Memory B cell (primary cell): ENCODE measurements at places on chromosomes 7 and 10.

- no peak for DNase-seq
Observed at GRCh38 chr7:123131556-123131955, 68.2 kb downstream of the SLC13A1 start.

- DNase-seq: no peak
Observed at GRCh38 chr10:63071145-63071544, 62.0 kb upstream of the NRBF2 start.

DNA sequence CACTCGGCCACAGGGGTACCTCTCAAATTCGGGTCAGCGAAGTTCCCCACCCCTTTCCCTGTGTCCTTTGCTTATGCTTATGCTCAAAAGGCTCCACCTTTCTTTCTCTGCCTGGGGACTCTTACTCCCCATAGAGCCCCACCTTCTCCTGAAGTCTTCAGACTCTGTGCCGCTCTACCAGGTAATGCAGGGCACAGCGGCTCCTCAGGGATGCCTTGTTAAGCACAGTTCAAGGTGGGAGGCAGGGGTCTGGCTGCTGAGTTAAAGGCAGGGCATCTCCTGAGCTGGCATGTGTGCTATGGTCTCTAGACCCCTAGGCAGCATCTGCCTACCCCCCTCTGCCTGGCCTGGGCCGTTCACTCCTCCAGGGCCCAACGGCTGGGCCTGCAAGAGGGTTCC lies 3.0 kb upstream of the CXCL12 start:
- DNase-seq: no peak

GRCh38 chr10:109103278-109103677 lies 820.0 kb downstream of the XPNPEP1 start:
- DNase-seq: no peak

DNA sequence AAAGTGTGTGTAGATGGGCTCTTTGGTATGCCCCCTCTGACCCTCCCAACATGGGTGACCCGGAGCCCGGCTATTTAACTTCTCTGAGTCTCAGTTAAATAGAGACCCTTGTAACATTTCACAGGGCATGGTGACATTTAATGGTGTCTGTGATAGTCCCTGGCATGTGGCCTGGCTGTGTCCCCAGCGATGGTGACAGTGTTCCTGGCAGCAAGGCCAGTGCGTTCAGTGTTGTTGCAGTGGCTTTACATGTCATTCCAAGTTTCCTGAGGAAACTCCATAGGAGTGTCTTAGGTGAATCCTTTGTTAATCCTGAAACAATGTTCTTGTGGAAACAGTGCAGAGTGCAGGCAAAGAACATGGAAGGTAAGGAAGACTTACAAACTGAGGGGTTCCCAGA lies 137.0 kb downstream of the RAMP3 start:
- no peak for DNase-seq

- no peak for DNase-seq
Observed at GRCh38 chr7:21356616-21357015, 71.3 kb upstream of the SP4 start.

GRCh38 chr10:34889004-34889869 lies 74.1 kb upstream of the PARD3 start:
- DNase-seq: no peak

DNA sequence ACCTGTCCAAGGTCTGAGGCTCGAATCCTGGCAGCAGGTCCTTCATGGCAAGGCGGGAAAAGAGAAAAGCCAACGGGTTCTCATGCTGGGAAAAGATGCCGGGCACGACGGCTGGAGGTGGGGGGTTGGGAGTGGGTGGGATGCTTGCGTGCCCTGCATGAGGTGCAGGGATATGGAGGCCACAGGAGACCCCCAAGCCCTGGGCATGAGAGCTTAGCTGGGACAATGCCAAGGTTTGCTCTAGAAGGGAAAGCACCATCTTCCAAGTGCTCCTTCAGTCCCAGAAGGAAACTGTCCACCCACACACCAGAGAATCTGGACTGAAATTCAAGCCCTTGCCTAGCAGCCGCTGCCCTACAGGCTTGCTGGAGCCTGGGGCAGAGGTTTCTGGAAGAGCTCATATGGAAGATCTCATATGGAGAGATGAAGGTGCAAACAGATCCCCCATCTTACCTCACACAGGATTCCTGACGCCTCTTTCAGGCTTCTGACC lies 64.3 kb downstream of the ZRANB1 start:
- DNase-seq: no peak

GRCh38 chr7:111730476-111731300 lies 168.4 kb upstream of the IMMP2L start:
- DNase-seq: no peak

DNA sequence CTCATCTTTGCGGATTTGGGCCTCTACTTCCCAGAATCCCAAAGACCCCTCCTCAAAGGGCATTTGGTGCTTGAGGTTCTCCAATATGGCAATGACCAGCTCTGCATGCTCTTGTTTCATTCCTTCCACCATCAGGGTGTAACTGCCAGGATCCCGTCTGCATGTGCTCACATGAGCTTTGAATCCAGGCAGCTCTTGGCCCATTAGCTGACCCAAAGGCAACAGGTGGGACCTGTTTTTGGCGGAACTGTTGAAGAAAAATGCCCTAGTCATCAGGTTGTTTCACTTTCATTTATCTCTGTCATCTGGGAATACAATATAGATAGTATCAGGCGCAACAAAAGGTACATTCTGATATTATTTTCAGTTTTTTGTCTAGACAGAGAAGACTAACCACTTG lies 159.1 kb upstream of the TCF7L2 start:
- DNase-seq: no peak

DNA sequence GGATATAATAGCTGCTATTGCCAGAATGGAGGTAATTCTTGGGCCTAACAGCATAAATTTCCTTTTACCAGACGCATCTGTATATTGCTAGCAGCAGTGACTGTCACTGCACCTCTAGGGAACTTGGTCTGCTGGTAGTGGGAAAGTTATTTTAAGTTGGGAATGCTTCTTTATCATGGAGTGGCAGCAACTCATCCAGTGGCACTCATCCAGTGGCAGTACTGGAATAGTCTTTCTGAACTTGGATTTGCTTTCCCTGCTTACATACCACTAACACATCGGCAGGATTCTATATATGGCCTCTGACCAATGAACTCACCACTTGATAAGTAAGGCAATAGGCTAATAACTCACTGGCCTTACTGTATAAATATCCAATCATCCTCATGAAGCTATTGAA lies 22.0 kb upstream of the ICA1 start:
- no peak for DNase-seq

- no peak for DNase-seq
Observed at GRCh38 chr10:7547829-7548228, 118.9 kb downstream of the ITIH5 start.

DNA sequence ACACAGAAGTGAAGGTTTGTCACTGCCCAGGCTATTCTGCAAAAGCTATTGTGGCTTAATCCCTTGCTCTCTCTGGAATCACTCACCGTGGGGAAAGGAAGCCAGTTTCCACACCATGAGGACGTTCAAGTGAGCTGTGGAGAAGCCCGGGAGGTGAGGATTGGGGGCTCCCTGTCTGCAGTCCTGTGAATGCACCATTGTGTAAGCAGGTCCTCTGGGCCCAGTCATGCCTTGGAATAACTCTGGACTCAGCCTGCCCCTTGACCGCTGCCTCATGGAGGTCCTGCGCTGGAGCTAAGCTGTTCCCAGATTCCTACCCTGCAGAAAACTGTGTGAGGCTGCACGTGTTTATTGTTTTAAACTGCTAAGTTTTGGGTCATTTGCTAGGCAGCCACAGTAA lies 33.5 kb downstream of the LYZL2 start:
- DNase-seq: no peak

DNA sequence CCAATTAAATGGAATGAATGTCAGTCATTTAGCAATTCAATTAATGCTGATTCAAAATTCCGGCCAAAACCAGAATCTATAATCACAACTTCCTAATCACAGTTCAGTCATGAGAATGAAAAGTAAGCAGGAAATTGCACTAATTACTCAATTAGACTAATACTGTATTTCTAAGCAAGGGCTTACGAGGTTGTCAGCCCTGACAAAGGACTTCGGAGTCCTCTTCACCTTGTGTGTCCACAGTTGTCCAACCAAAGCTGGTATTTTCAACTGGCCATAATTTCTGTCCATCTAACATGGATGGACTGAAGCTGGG lies 17.4 kb downstream of the CPA1 start:
- DNase-seq: no peak

- no peak for DNase-seq
Observed at GRCh38 chr10:1552881-1553670, 184.2 kb downstream of the ADARB2 start.

- no peak for DNase-seq
Observed at GRCh38 chr7:5441840-5442503, 18.3 kb upstream of the TNRC18 start.

DNA sequence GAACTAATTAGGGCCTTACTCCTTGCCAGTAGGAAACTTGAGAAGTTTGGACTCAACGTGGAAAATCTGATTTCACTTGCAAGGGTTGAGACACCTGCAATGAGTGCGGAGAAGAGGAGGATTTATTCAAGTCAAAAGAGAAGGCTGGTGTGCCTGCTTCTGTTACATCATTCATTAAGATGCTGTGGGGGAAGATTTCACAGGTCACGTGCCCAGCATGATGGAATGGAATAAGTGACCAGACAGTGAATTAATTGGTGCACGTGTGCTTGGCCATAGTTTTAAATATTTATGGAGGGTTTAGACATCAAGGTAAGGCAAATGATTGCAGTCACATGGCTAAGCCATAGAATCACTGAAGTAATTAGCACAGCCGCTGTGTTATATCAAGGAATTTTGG lies 155.0 kb downstream of the C7orf25 start:
- DNase-seq: no peak

GRCh38 chr10:75202321-75203045 lies 8.1 kb upstream of the VDAC2 start:
- no peak for DNase-seq

GRCh38 chr7:135964274-135964673 lies 12.9 kb downstream of the MTPN start:
- DNase-seq: no peak

GRCh38 chr10:77034795-77035194 lies 602.8 kb downstream of the KCNMA1 start:
- DNase-seq: no peak

- no peak for DNase-seq
Observed at GRCh38 chr7:66047426-66047825, 28.2 kb upstream of the ASL start.
